ENCODE measurements at places on chromosomes 1 and 21.

DNA sequence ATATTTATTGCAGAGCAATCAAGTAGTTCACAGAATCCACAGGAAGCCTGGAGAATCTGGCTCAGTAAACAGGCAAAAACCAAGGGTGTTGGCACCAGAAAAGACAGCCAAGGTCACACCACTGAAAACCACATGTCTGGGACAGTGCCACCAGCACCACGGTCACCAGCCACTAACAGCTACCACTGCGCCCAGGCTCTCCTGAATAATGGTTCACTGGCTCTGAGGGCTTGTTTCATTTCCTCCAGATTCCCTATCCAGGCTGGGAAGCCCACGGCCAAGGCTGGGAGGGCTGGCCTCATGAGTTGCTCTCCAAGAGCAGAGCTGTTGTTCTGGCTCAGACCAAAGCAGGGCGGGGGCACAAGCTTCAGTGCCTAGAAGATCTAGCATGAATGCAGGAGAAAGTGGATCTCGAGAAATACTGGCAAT is 54.5 kb upstream of the PTGFRN start:
- no peak for DNase-seq

GRCh38 chr1:125066385-125066784 is 3881.6 kb downstream of the SRGAP2C start:
- no peak for DNase-seq

GRCh38 chr1:208254862-208255261 is 10.7 kb upstream of the PLXNA2 start:
- DNase-seq: no peak

DNA sequence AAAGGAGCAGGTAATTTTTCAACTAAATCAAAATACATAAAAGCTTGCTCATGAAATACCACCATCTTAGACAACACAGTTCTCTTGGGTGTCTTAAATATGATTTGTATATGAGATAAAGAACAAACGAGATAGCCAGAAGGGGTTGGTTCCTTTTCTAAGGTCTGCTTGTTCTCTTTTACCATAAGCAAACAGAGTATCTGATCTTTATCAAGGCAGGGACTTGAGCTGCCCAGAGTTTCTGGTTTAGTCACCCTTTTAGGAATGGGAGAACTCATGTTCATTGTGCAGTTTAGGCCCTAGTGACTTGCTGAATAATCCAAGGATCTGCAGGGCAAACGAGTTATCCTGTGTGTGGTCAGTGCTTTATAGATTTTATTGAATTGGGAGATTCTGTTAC is 3.0 kb upstream of the SUCO start:
- DNase-seq: no peak

GRCh38 chr21:37828556-37828955 is 87.7 kb downstream of the KCNJ6 start:
- DNase-seq: no peak

DNA sequence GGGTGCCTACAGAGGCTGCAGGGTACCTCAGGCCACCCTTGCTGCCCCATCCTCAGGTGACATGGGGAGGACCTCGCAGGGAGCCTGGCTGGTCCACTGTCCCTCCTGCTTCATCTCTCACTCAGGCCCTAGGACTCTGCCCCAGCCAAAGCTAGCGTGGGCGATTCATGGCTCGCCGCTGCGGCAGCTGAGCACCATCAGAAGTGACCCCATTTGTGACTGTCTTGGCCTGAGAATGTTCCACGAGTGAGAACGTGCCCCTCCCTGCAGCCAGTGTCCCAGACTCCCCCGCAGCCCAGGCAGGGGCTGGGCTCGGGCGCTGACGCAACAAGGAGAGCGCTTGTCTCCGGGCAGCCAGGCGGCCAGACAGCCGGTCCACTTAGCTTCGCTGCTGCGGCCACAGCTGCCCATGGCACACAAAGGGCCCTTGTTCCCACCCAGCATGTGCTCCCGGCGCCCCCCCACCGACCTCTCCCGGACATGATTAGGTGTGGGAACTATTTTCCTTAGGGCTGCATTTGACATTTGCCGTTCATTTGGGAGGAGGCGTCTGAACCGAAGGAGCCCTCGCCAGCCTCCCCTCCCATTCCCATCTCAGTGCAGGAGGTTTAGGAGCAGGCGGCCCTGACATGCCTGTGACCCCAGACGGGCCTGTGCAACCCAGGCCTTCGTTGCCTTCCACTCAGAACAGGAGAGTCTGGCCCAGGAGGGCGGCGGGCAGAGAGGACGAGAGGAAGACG is 19.3 kb upstream of the POFUT2 start:
- no peak for DNase-seq

- peak; percentile 17 for DNase-seq
Measured at GRCh38 chr21:45404730-45405270, at the start of gene COL18A1. COL18A1 (plus strand) TSS chr21:45405165; CDS start chr21:45405231, 66 bp downstream.

Data from activated T-helper 1 cell treated with anti-CD3 and anti-CD28 coated beads, Interleukin-2, amount 50 U/mL, for 16 hours (primary cell).